Activated CD4-positive, alpha-beta memory T cell treated with anti-CD3 and anti-CD28 coated beads for 36 hours (primary cell): ENCODE measurements at places on chromosomes 6 and 20. TPM values are rescaled to one million over a fixed set of nuclear protein-coding genes. Genes with fewer than 3 reads are reported as not detected.
A peak's percentile ranks its signal among the peaks of the same experiment; 100 is the strongest.

DNA sequence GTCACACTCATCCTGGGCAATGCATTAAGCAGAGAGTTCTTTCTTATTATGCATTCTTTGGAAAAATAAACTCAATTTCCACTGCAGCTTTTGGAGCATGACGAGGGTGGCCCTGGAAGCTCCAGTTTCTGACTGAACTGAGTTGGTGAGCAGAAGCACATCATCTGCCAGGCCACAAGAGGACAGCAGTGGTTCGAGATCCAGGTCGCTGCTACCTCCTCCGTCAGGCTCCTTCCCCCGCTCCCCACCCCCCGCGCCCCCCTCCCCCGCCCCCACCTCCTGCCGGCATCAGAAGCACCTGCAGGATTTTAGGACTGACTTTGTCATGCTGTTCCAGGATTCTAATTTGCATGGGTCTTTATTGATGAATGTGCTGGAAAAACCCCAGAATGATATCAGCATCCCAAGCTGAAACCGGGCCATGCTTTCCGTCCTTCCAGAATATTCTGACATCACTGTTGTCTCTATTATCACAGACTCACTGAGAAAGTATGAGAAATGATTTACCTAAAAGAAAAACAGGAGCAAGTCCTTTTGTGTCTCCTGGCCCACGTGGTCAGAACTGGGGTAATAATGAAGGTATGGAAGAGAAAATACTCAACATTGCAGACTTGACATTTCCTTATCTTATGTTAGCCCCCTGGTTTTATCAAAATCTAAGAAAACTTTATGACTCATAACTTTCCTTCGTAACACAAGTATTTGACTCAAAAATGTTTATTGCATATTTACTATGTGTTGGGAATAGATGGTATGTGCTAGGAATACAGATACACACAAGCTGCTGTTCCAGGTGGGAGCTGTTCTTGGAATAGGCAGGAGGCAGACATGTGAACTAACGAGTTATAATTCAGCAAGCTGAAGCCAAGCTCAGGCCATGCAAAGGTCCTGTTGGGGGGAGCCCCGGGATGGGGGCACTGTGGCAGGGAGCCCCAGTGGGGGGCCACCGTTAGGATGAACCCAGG lies 220.2 kb upstream of the EXOC2 start:
- H3K4me3 ChIP-seq: no peak overlapping the region
- H3K27ac ChIP-seq: no peak overlapping the region
- no peaks in the 10 kb centered on the region for H3K4me1 ChIP-seq
- peaks cover 13% of the 10 kb centered on the region for H3K27me3 ChIP-seq
- H3K36me3 ChIP-seq: no peaks in the 10 kb centered on the region

GRCh38 chr20:32315891-32316290 lies 38.4 kb downstream of the KIF3B start:
- DNase-seq: no peak
- H3K27me3 ChIP-seq: no peaks in the 10 kb centered on the region
- H3K27ac ChIP-seq: peak overlapping the region; percentile 63
- peaks cover 52% of the 10 kb centered on the region for H3K36me3 ChIP-seq

- peaks cover 9% of the 10 kb centered on the region for H3K4me1 ChIP-seq
- H3K27ac ChIP-seq: no peak overlapping the region
- DNase-seq: no peak
- H3K36me3 ChIP-seq: no peaks in the 10 kb centered on the region
- no peaks in the 10 kb centered on the region for H3K27me3 ChIP-seq
- no peak overlapping the region for H3K4me3 ChIP-seq
These were observed 34.2 kb downstream of the RBM38 start for GRCh38 chr20:57425150-57426013.

The PHF1 gene
- 42.3 TPM for total RNA-seq
